ENCODE measurements at places on chromosomes 3 and 15. TPM values are rescaled to one million over a fixed set of nuclear protein-coding genes. Genes with fewer than 3 reads are reported as not detected.

The SERPINI2 gene
- not detected for total RNA-seq

The PLAAT1 gene
- total RNA-seq: 0.23 TPM

The CFAP20DC gene
- total RNA-seq: 5.4 TPM

The LRCH3 gene
- 18.8 TPM for total RNA-seq

The TMEM207 gene
- total RNA-seq: not detected
